Activated T-helper 1 cell treated with anti-CD3 and anti-CD28 coated beads, Interleukin-2, amount 50 U/mL, for 16 hours (primary cell): ENCODE measurements at places on chromosomes 3 and 15.

DNA sequence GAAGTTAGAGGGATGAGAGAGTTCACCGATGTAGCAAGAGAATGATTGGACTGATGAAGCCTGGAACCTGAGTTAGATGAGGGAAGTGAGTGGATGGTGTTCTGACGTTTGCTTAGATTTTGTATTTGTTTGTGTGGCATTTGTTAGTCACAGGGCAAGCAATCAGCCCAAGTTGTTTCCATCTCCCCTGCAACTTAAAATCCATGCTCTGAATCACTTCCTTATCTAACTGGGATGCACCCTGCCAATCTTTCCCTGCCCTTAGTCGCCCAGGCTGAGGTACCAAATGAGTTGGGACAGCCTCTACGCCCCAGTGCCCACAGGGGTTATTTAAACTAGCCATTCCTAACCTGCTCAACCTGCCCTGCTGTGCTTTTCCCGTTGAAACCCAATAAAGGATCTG is 12.6 kb downstream of the PAQR5 start:
- DNase-seq, result no peak

GRCh38 chr3:131705099-131705498 is 202.3 kb upstream of the MRPL3 start:
- no peak for DNase-seq

- no peak for DNase-seq
These were observed 27.4 kb downstream of the PPARG start for GRCh38 chr3:12316253-12316652.

- no peak for DNase-seq
These were observed 116.7 kb downstream of the ARRDC4 start for GRCh38 chr15:98077186-98077585.

- no peak for DNase-seq
These were observed 398.2 kb upstream of the TPM1 start for GRCh38 chr15:62644216-62644888.

GRCh38 chr3:51622868-51623267 is 48.2 kb upstream of the TEX264 start:
- no peak for DNase-seq

DNA sequence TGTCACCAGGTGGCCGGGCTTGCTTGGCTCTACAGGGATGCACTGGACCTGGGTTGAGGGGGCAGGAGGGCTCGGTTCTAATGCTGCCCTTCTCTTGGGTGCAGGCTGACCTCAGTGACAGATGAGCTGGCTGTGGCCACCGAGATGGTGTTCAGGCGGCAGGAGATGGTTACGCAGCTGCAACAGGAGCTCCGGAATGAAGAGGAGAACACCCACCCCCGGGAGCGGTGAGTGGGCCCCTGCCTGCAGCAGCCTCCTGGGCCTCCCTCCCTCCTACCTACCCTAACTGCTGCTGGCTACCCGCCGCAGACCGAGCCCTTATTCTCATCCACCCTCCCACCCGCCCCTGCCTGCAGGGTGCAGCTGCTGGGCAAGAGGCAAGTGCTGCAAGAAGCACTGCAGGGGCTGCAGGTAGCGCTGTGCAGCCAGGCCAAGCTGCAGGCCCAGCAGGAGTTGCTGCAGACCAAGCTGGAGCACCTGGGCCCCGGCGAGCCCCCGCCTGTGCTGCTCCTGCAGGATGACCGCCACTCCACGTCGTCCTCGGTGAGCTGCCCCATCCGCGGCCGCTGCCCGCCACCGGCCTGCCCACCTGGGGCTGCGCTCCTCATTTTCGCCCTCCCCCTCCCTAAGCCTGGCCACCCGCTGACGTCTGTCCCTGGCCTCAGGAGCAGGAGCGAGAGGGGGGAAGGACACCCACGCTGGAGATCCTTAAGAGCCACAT is 5.6 kb downstream of the FES start:
- no peak for DNase-seq

DNA sequence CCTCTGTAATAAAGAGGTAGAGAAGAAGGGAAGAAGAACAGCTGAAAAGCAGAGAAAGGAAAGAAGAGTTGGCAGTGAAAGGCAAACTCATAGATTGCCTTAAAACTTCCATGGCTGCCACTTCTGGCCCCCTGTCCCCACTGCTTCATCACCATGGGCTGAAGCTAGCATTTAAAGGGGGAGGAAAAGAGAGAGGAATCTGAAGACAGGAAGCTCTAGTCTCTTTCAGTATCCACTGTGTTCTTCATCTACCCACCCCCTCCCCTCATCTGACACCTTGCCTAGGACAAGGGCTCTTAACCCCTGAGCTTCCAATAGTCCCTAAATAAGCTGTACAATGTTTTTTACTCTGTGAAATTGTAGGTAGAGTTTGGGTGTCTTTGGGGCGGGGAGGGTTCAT is 60.6 kb downstream of the ALCAM start:
- no peak for DNase-seq

- no peak for DNase-seq
These were observed 135.5 kb downstream of the CNTN6 start for GRCh38 chr3:1228289-1228688.

GRCh38 chr3:72346526-72346926 is 501.7 kb downstream of the SHQ1 start:
- DNase-seq, result no peak

- DNase-seq, result no peak
These were observed 31.6 kb upstream of the FAM174B start for GRCh38 chr15:92687195-92687602.
